ENCODE measurements at places on chromosomes 5 and 9.

GRCh38 chr5:1103505-1104326 is 8.1 kb downstream of the SLC12A7 start:
- no peak for DNase-seq

- no peak for DNase-seq
Measured at GRCh38 chr5:26205121-26205520, 833.3 kb downstream of the CDH9 start.

GRCh38 chr9:136566901-136567300 is 21.1 kb upstream of the NOTCH1 start:
- no peak for DNase-seq

DNA sequence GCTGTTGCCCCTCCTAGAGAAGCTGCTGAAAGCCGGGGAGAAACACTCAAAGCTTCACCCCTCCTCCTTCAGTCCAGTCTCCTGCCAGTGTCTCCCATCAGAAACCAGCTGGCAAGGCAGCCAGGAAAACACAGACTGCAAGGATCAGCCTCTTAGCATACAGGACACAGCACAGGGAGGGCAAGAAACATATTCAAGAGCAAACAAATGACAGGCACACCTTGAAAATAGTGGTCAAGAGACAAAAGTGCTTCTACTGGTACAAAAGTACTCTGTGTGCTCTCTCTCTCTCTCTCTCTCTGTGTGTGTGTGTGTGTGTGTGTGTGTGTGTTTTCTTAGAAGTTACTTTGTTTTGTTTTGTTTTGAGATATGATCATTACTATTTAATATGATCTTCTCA is 227.2 kb downstream of the RAB3C start:
- no peak for DNase-seq

DNA sequence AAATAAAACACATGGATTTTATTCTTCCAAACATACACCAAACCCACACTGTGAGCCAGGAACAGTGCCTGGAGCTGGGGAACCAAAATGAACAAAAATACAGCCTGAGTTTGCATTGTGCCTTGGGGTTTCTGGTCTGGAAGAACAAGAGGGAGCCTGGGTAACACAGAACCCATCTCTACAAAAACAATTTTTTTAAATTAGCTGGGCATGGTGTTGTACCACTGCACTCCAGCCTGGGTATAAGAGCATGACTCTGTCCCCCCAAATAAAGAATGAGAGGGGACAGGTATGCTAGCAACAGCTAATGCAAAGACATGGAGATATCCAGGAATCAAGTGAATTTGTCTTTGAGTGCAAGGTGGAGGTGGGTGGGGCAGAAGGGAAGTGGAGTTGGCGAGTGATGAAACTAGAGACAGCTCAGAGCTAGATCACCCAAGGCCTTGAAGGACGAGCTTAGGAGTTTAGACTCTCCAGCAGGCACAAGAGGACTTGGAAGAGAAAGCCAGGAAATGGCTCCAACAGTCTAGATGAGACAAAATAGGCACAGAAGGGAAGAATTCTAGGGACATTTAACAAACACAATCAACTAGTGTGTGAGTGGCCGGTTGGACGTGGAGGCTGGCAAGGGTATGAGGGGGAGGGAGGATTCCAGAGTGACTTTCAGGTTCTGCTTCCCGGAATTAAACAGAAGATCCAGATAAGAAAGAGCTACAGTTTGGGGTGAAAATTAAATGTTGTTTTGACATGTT is 47.4 kb downstream of the FNBP1 start:
- no peak for DNase-seq

- no peak for DNase-seq
Measured at GRCh38 chr5:50709471-50709870, 43.0 kb downstream of the PARP8 start.

DNA sequence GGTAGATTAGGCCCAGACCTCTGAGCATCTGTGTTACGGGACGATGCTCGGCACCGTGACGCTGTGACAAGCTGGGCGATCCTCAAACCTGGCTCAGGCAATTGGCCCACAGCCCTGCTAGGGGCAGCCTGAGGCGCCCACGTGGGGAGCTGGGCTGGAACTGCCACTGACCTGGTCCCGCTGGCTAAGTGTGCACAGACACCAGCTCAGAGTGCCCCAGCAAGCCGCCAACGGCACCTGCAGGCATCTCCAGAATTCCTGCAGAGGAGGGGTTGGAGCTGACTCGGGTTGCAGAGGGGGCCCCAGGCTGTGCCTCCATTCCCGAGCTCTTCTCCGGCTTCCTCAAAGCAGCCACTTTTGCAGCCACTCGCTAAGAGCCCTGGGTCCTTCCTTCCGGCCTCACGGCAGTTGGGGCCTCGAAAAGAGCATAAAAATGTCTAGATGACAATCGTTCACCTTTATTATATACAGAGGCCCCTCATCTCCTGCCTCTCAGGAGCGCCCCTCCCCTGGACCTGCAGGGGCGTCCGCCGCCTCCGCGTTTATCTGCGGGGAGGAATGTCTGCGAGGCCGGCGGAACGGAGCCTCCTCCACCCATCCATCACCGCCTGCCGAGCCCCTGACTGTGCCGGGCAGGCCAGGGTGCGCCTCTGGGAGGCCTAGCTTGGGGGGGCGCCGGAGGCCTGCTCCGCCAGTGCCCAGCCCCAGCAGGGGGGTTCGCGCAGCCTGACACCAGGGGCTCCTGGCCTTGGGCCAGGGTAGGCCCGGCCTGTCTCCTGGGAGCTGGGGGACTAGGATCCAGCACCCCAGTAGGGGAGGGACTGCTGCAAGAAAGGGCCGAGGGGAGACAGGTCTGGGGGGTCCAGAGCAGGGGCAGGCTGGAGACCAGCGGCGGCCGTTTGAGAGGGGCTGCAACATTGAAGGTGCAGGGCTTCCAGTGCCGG is 144.9 kb downstream of the BARX1 start:
- DNase-seq, result no peak

- no peak for DNase-seq
Measured at GRCh38 chr5:132020568-132021339, 9.3 kb upstream of the ACSL6 start.

- no peak for DNase-seq
Measured at GRCh38 chr9:966870-967269, 9.6 kb upstream of the DMRT3 start.

DNA sequence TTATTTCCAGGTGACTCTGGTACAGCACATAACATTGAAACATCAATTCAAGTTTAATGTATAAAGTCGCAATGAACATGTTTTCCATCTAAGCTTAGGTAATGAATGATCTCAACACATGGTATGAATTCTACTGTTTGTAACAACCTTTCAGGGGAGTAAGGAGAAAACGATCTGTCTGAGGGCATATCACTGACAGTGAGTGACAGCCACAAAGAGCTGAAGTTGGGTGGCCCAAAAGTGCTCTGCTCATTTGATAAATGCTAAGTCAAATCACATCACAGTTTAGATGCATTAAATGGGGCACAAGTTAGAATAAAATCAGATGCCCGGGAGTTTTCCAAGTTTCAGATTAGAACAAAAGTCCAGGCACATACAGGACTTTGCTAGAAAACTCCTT is 1.2 kb downstream of the FANCC start:
- DNase-seq, result no peak

GRCh38 chr5:155416765-155417164 is 403.2 kb downstream of the KIF4B start:
- DNase-seq, result no peak

DNA sequence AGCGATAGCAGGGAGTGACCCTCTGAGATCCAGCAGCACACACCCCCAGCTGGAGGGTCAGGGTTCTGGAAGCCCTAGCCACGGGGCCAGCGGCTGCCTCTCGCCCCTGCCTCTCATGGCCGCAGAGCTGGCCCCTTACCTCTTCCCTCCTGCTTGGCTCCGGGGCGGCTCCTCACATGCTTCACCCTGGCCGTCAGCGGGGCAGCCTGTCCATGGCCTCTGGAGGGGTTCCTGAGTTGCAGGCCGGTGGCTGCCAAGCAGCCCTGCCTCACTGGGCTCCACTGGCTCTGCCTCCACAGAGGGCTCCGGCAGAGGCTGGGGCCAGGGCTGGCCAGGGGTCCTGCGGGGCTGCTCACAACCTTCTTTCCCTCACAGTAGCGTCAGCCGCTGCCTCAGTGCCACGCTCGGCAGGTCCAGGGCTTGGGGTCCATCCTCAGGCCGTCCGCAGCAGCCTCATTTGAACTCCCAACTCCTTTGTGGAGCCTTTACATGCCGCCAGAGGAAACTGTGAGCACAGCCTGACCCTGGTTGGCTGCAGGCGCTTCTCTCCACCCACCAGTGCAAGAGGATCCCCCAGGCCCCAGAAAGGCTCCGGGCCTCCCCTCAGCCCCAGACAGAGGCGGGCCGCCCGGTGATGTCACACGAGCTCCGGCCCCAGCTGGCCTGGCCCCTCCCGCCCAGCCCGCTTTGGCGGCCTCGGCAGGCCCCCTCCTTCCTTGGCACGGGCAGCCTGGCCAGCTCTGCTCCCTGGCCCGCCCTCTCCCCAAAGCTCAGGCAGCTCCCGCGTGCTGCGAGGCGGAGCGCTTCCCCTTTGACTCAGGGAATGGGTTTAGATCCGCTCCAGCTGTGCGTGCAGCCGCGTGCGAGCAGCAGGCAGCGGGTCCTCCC is at the start of gene ANGPTL2:
ANGPTL2 (minus strand) TSS at position 460 of the 888 bp plus-strand sequence. CDS start 13,904 bp downstream, outside the sequence.
- DNase-seq, result no peak

GRCh38 chr9:83691492-83691891 is 16.3 kb downstream of the UBQLN1 start:
- no peak for DNase-seq

DNA sequence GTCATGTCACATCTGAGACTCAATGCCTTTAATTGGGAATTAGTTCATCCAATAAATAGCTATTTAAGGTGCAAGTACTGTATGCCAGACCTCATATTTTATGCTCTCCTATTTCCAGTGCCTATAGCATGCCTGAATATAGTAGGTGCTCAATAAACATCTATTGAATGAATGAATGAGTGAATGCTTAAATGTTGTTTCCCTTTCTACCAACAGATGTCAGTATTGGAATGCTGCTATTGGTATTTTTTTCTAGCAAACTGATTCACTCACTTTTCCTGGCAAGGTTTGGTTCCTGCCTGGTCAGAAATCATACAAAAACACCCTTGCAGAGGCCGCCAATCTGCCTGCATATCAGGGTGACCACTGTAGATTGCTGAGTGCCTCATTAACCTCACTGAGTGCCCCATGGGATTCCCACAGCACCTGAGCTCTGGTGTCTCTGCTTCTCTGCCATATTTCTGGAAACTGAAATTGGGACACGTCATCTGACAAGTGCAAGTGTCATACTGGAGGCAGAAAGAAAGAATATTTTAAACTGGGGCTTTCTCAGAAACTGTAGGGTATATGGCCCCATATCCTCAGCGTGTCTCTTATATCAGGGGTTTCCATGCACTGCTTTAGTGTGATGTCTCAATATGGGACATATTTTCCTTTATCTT is 359.7 kb downstream of the TRIM32 start:
- DNase-seq, result no peak

DNA sequence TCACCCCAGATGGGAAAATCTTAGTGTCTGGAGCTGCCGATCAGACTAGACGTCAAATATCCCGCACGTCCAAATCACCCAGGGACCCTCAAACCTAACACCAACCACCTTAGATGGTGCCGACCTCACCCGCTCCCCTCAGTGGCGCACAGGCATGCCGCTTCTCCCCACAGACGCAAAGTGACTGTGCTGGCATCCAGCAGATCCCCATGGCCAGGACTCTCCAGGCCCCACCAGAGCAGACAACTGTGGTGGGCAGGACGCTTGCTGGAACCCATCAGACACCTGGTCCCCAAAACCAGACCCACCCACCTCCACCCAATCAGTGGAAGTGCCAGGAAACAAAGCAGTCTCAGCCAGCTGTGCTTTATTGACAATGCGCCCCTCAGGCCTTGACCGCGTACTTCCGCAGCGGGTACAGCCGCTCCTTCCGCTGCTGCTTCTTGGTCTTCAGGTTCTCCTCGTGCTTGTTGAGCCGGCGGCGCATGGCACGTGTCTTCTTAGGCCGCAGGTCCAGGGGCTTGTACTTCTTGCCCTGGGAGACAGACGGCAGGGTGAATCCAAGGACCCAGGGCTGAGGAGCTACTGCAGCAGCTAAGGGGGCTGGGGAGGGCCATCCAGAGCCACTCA is 4.1 kb downstream of the RPL35 start:
- DNase-seq, result no peak

- no peak for DNase-seq
Measured at GRCh38 chr9:74556685-74557084, 59.5 kb downstream of the RORB start.

- DNase-seq, result no peak
Measured at GRCh38 chr5:83396662-83397061, 74.9 kb upstream of the VCAN start.

DNA sequence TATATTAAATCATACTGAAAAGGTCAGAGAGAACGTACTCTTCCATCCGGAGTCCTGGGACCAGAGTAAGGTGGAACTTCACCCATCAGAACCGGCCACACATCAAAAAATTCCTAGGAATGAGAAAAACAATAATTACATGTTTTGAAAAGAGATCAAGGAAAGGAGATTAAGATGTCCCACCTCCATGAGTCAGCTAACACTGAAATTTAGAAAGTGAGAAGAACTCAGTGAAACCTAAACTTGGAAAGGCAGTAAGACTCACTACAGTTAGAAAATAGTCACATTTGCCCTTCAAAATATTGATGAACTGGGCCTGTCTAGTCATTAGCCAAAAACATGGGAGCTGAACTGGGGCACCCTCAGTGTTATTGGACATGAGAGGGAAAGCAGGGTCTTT is 23.0 kb downstream of the PDE6A start:
- DNase-seq, result no peak

GRCh38 chr9:91187965-91188344 is 173.8 kb downstream of the AUH start:
- DNase-seq, result no peak

- DNase-seq, result no peak
Measured at GRCh38 chr5:41870627-41871048, 413 bp upstream of the OXCT1 start.

- no peak for DNase-seq
Measured at GRCh38 chr9:91196103-91196950, 165.4 kb downstream of the AUH start.

DNA sequence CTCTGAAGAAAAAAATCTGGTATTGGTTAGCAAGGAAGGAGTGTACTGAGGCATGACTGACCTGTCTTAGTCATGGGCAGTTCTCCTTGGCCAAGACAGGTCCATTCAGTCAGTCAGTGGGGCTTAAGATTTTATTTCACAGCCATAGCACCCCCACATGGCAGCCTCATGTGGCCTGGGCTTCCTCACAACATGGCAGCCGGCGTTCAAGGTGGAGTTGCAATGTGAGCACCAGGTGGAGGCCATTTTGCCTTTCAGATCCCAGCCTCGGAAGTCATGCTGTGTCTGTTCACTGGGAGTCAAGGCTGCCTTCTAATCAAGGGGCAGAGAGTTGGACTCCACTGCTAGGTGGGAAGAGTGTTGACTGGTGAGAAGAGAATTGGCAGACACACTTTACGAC is 10.3 kb upstream of the CARD19 start:
- no peak for DNase-seq
